ENCODE measurements at places on chromosomes 3 and 15.

DNA sequence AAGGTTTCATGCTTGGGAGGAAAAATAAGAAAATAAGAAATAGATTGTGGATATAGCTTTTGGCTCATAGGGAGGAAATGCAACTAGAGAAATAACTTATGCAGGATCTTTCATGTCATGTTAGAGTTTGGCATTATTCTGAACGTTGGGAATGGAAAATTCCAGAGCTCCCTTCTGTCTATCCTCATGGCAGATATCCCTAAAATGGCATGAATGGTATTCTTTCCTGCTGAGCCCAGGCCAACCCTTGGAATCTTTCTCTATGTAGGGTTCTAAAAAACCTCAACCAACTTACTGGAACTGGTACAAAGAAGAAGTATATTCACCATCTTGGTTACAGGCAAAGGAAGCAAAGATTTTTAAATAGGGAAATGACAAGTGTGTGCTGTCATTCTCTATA is 212.5 kb downstream of the CHST2 start:
- DNase-seq: no peak

DNA sequence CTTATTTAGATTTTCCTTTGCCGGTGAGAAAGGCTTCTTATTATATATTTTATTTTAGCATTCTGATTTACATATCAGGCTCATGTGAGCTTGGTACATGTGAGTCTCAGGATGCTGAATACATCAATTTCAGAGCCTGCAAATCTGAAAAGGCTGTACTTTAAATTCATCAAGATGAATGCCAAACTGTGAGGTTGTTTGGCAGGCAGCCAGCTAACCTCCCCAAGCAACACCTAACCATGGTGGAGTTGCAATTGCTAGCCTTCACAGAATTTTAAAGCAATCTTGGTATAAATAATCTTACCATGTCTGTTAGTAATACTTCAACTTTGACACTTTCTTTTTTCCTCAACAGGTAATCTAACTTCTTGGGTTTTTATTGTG is 252.5 kb downstream of the CDIN1 start:
- no peak for DNase-seq

- no peak for DNase-seq
Measured at GRCh38 chr3:80533553-80533952, 765.8 kb upstream of the ROBO1 start.

DNA sequence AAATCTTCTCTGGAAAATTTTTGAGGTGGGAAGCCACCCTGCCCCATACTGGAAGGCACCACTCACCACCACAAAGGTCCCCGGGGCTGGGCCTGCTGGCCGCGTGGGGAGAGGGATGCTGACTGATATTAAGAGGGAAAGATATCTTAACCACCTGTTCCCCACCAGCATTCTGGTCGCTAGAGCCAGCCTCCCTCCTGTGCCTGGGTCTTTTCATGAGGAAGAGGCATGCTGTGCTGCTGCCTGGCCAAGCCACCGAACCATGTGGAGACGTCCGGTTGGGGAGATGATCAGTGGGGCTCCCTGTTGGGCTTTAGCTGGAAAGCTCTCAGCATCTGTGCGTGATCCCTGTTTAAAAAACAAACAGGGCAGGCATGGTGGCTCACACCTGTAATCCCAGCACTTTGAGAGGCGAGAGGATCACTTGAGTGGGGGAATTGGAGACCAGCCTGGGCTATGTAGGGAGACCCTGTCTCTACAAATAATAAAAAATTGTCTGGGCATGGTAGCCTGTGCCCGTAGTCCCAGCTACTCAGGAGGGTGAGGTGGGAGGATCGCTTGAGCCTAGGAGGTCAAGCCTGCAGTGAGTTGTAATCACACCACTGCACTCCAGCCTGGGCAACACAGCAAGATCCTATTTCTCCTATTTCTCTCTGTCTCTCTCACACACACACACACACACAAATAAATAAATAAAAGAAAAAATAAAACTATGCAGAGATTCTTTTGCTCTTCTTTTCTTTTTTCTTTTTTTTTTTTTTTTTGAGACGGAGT is 1.0 kb downstream of the KLHL18 start:
- no peak for DNase-seq

- DNase-seq: no peak
Measured at GRCh38 chr3:42349765-42350594, 60.4 kb downstream of the LYZL4 start.

GRCh38 chr3:2090095-2090911 is 8.4 kb upstream of the CNTN4 start:
- DNase-seq: no peak

DNA sequence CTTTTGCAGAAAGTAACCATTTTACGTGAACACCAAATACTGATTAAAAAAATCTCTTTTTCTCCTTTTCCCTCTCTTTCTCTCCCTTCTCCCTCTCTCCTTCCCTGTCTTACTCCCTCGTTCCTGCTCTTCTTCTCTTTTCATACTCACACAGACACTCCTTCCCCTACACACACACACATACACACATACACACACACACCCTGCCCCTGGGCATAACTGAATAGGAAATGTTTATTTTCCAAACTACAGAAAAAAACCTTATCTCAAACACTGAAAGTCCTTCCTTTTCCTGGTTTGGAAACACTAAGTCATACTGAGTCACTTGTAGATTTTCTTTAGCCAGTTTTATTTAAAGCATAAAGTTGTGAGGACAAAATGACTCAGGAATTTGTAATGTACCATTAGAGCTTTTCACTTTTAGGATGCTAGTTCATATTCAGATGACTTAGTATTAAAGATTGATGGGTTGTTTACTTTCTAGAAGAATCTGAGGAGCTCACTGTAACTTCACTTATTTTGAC is 62.4 kb downstream of the MBNL1 start:
- DNase-seq: no peak

DNA sequence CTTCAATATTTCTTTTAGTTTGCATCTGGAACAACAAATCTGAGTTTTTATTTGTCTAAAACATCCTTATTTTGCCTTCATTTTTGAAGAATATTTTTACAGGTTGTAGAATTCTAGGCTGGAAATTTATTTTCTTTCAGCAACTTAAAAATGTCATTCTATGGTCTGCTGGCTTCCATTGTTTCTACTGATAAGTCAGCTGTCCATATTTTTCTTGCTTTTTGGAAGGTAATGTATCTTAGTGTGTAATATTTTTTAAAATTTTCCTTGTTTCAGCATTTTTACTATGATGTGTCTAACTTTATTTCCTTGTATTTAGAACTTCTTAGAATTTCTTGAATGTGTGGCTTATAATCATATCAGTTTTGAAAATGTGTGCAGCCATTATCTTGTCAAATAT is 37.0 kb downstream of the SEMA6D start:
- no peak for DNase-seq

DNA sequence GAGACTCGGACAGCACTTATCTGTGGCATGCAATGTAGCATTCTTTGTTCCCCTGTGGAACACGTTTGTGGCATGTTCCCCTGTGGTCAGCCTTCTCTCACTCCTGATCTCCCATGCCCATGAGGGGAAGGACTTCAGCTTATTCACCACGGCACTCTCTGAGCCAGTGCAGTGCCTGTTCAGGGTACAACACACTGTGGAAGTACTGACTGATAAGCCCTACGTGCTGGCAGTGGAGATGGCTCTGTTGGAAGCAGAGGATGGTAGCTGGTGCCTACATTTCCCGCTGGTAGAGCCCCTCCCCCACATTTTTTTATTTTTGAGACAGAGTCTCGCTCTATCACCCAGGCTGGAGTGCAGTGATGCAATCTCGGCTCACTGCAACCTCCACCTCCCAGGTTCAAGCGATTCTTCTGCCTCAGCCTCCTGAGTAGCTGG is 43.5 kb upstream of the ETV5 start:
- no peak for DNase-seq

DNA sequence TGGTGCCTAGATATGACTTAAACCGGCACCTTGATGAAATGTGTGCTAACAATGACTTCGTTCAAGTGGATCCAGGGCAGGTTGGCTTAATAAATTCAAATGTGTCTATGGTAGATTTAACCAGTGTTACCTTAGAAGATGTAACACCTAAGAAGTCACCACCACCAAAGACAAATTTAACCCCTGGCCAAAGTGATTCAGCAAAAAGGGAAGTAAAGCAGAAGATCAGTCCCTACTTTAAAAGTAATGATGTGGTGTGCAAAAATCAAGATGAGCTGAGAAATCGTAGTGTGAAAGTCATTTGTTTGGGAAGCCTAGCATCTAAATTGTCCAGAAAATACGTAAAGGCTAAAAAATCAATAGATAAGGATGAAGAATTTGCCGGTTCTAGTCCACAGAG is 1.1 kb downstream of the FAN1 start:
- no peak for DNase-seq

DNA sequence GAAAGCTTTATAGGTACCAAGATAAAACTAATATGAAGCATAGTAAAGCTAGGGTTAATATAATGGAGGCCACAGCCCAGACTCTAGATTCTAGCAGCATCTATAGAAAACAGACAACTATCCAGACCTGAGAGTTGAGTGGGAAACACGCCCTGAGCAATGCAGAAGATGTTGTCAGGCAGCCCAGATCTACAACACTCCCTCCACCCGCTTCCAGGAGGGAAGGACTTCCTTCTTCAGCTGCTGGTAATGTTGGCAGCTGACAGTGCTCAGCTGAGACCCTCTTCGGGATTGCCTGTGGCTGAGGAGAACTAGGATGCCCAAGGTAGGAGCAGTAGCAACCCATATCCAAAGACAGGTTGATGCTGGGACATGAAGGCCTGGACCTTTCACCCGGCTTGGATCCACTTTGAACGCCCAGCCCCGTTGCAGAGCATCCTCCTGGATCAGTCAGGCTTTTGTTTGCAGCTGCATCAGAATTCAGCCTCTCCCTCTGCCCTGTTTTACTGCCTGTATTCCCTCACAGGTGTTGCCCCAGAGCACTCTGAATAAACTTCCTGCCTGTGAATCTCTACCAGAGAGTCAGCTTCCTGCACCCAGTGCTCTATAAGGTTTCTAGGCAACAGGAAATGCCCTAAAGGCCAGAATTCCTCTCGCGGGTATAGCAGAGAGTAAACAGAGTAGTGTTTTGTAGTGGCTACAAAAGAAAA is 174.7 kb upstream of the IL12A start:
- DNase-seq: peak; percentile 68

GRCh38 chr15:89168316-89168833 is 53.0 kb downstream of the RLBP1 start:
- DNase-seq: no peak

GRCh38 chr3:52218937-52219650 is 6.4 kb downstream of the TLR9 start:
- no peak for DNase-seq

GRCh38 chr3:131453533-131453932 is 49.2 kb downstream of the MRPL3 start:
- DNase-seq: no peak

DNA sequence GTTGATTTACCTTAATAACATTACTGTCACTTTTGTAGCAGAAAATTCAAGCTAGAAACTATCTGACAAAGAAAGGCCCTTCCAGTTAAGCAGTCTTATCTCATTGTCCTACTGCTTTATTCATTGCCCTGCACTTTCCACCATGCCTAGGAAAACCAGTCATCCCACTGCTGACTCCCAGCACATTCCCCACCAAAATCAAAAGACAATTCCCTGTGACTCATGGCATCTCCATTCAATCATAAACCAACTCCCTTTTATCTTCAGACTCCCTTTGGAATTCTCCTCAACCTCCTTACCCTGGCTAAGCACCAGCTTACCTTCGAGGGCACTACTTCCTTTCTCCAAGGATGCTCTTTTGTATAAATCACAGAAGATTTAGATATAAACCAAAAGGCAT is 184.3 kb downstream of the PLCH1 start:
- no peak for DNase-seq

Measured in NCI-H2029 (cell line).